ENCODE measurements at places on chromosomes 4 and X.

DNA sequence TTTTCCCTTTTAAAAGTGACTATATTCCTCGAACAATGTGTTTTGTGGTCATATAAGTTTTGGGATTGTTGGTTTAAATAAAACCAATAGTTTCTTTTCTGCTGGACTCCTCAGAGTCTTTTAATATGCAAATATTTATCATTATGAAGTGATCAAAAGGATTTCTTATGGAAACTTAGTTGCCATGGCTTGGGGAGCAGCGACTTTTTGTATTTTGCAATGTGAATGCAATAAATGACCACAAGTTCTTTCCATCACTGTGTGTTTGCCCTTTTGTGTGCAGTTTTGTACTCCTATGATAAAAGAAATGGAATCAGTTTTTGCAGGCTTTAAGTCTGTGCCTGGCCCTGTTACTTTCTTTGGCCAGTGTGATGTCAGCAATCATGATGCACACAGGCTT, 68.5 kb upstream of the NUDT6 start:
- H3K36me3 ChIP-seq = no peaks in the 10 kb centered on the region
- H3K27ac ChIP-seq = no peak overlapping the region
- no peak for DNase-seq
- no peaks in the 10 kb centered on the region for H3K4me1 ChIP-seq

GRCh38 chrX:115560978-115561604, at the start of gene PLS3:
Gene PLS3, plus strand, starts transcription at chrX:115561174. Its CDS starts 49,077 bp downstream, at chrX:115610251.
- peak within 1 kb of the TSS; percentile 77 for H3K4me3 ChIP-seq
- H3K36me3 ChIP-seq = peaks cover 9% of the 10 kb centered on the region
- H3K4me1 ChIP-seq = no peaks in the 10 kb centered on the region
- DNase-seq = peak; percentile 46
- H3K27ac ChIP-seq = peak within 1 kb of the TSS; percentile 73

- no peaks in the 10 kb centered on the region for H3K36me3 ChIP-seq
- H3K4me3 ChIP-seq = no peak overlapping the region
- no peak for DNase-seq
- H3K27me3 ChIP-seq = no peaks in the 10 kb centered on the region
- H3K27ac ChIP-seq = no peak overlapping the region
Observed at GRCh38 chr4:7273738-7274297, 81.5 kb downstream of the SORCS2 start.

GRCh38 chr4:43243433-43244116, 351.1 kb downstream of the GRXCR1 start:
- no peaks in the 10 kb centered on the region for H3K4me1 ChIP-seq
- DNase-seq = no peak
- H3K27me3 ChIP-seq = no peaks in the 10 kb centered on the region
- H3K27ac ChIP-seq = no peak overlapping the region
- H3K36me3 ChIP-seq = no peaks in the 10 kb centered on the region
- no peak overlapping the region for H3K4me3 ChIP-seq

- no peaks in the 10 kb centered on the region for H3K27me3 ChIP-seq
- H3K36me3 ChIP-seq = no peaks in the 10 kb centered on the region
Observed at GRCh38 chr4:18398661-18399060, 377.1 kb upstream of the LCORL start.

- H3K4me1 ChIP-seq = no peaks in the 10 kb centered on the region
- no peaks in the 10 kb centered on the region for H3K27me3 ChIP-seq
- H3K4me3 ChIP-seq = no peak overlapping the region
- H3K36me3 ChIP-seq = no peaks in the 10 kb centered on the region
Observed at GRCh38 chr4:182818926-182819730, 98.1 kb downstream of the DCTD start.

- H3K27me3 ChIP-seq = no peaks in the 10 kb centered on the region
- no peak for DNase-seq
- H3K36me3 ChIP-seq = no peaks in the 10 kb centered on the region
- no peaks in the 10 kb centered on the region for H3K4me1 ChIP-seq
Observed at GRCh38 chrX:24900234-24900633, 115.5 kb downstream of the ARX start.

DNA sequence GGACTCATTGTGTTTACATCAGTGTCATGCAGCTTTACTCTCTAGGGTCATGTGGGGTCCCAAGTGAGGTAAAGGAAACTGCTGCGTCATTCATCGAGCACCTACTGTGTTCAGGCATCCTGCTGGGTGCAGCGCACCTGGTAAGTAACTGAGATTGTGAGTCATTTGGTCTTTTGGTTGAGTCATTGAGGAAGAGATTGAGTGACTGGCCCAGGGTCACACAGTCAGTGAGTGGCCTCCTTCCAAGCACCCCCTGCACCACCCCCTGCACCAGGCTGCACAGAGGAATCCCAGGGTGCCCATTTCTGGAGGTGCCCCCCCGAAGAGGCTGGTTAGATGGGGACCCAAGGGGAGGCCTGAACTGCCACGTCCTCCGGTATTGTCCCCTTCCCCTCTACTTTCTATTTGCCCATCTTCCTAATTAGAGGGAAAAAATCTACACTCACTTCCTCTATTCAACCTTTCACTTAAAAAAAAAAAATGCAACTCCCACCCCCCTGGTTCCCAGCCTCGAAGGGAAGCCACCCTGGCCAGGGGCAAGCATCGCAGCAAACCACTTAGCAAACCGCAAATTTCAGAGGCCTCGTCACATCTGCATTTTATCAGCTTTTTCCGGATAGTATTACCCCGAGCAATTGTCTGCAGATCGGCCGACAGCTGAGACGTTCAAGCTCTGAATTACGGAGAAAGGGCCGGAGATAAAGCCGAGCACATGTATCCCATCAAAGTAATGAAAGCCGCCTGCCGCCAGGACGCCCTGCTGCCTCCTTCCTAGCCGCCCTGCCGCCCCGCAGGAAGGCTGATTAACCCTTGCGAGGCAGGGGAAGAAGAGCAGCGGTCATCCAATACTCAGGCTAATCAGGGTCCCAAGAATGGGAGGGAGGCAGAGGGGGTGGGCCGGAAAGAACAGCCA, 96.3 kb upstream of the MSX1 start:
- DNase-seq = peak; percentile 63
- H3K4me1 ChIP-seq = peaks cover 3% of the 10 kb centered on the region
- no peak overlapping the region for H3K4me3 ChIP-seq
- no peak overlapping the region for H3K27ac ChIP-seq
- no peaks in the 10 kb centered on the region for H3K36me3 ChIP-seq

- H3K27ac ChIP-seq = no peak overlapping the region
- no peaks in the 10 kb centered on the region for H3K36me3 ChIP-seq
- H3K4me3 ChIP-seq = no peak overlapping the region
- peaks cover 19% of the 10 kb centered on the region for H3K4me1 ChIP-seq
- no peak for DNase-seq
Observed at GRCh38 chr4:37666625-37667071, 19.5 kb downstream of the RELL1 start.

- DNase-seq = no peak
- H3K27me3 ChIP-seq = no peaks in the 10 kb centered on the region
- no peaks in the 10 kb centered on the region for H3K36me3 ChIP-seq
- H3K4me3 ChIP-seq = no peak overlapping the region
Observed at GRCh38 chr4:122073615-122074014, 78.5 kb upstream of the BLTP1 start.

GRCh38 chrX:11135564-11136185, 24.5 kb downstream of the HCCS start:
- no peak overlapping the region for H3K27ac ChIP-seq
- H3K4me1 ChIP-seq = no peaks in the 10 kb centered on the region
- no peak overlapping the region for H3K4me3 ChIP-seq

GRCh38 chrX:95058815-95059214, 1384.8 kb downstream of the FAM133A start:
- no peak overlapping the region for H3K4me3 ChIP-seq
- H3K27me3 ChIP-seq = no peaks in the 10 kb centered on the region
- no peaks in the 10 kb centered on the region for H3K4me1 ChIP-seq
- H3K36me3 ChIP-seq = no peaks in the 10 kb centered on the region
- no peak overlapping the region for H3K27ac ChIP-seq

- no peaks in the 10 kb centered on the region for H3K27me3 ChIP-seq
- no peaks in the 10 kb centered on the region for H3K4me1 ChIP-seq
- DNase-seq = no peak
- H3K27ac ChIP-seq = no peak overlapping the region
- no peaks in the 10 kb centered on the region for H3K36me3 ChIP-seq
Observed at GRCh38 chr4:139956507-139957017, 197.4 kb downstream of the MAML3 start.

DNA sequence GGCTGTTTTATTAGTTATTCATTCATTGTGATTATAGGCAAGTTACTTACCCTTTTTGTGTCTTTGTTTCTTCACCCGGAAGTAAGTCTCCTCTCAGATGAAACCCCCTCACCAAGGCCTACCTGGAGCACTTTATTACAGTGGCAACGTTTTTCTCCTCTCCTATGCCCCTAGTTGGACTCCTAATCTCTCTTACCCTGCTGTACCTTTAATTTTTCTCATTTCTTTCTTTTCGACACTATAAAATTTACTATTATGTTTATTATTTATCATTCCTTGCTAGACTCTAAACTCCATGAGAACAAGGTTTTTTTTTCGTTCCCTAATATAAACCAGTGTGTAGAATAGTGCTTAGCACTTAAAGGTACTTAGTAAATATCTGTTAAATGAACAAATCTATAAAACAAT, 17.5 kb downstream of the STAP1 start:
- no peaks in the 10 kb centered on the region for H3K27me3 ChIP-seq
- no peaks in the 10 kb centered on the region for H3K36me3 ChIP-seq
- no peak overlapping the region for H3K4me3 ChIP-seq
- DNase-seq = no peak
- no peak overlapping the region for H3K27ac ChIP-seq

- no peak overlapping the region for H3K4me3 ChIP-seq
- no peaks in the 10 kb centered on the region for H3K36me3 ChIP-seq
- H3K4me1 ChIP-seq = no peaks in the 10 kb centered on the region
- no peak overlapping the region for H3K27ac ChIP-seq
Observed at GRCh38 chr4:53100501-53101190, 238.5 kb downstream of the RASL11B start.

DNA sequence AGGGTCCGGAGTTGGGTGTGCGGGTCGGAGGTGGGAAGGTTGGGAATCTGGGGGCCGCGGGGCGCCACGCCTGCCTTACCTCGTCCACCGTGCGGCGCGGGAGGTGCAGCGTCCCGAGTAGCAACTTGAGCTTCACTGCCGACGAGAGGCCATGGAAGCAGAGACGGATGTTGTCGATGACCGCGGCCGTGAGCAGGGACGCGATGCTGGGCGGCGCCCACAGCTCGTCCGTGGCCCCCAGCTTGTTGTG, 178 bp downstream of the NELFA start:
- no peaks in the 10 kb centered on the region for H3K4me1 ChIP-seq
- no peak for DNase-seq
- peak overlapping the region; percentile 98 for H3K4me3 ChIP-seq
- no peaks in the 10 kb centered on the region for H3K36me3 ChIP-seq
- peak overlapping the region; percentile 99 for H3K27ac ChIP-seq

GRCh38 chrX:105752338-105752956, 69.9 kb upstream of the NRK start:
- no peak for DNase-seq
- no peak overlapping the region for H3K27ac ChIP-seq
- H3K36me3 ChIP-seq = no peaks in the 10 kb centered on the region
- H3K27me3 ChIP-seq = no peaks in the 10 kb centered on the region
- no peaks in the 10 kb centered on the region for H3K4me1 ChIP-seq

GRCh38 chr4:12712648-12713339, 771.3 kb downstream of the RAB28 start:
- H3K4me1 ChIP-seq = no peaks in the 10 kb centered on the region
- no peaks in the 10 kb centered on the region for H3K27me3 ChIP-seq
- H3K27ac ChIP-seq = no peak overlapping the region
- no peaks in the 10 kb centered on the region for H3K36me3 ChIP-seq
- DNase-seq = no peak

DNA sequence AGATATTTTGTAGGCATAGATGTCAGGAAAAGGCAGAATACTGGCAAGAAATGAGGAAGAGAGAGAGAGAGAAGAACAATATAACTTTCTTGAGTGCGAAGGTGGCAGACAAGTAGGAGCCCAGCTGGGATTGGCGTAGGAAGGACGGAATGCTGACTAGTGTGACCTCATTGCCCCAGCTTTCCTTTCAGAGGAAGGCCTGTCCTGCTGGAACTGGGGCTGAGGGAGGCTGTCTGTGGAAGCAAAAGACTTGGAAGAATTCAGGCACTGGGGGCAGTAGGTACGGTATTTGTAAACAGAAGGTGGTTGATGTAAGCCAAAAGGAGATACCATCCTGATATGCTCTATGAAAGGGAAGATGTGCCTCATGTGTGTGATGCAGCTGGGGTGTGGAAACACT, 818.4 kb downstream of the ADGRL3 start:
- no peaks in the 10 kb centered on the region for H3K4me1 ChIP-seq
- no peak for DNase-seq
- no peaks in the 10 kb centered on the region for H3K27me3 ChIP-seq
- no peak overlapping the region for H3K4me3 ChIP-seq

- no peaks in the 10 kb centered on the region for H3K4me1 ChIP-seq
- no peak overlapping the region for H3K4me3 ChIP-seq
- no peaks in the 10 kb centered on the region for H3K36me3 ChIP-seq
Observed at GRCh38 chrX:39442332-39442731, 641.1 kb downstream of the MID1IP1 start.

DNA sequence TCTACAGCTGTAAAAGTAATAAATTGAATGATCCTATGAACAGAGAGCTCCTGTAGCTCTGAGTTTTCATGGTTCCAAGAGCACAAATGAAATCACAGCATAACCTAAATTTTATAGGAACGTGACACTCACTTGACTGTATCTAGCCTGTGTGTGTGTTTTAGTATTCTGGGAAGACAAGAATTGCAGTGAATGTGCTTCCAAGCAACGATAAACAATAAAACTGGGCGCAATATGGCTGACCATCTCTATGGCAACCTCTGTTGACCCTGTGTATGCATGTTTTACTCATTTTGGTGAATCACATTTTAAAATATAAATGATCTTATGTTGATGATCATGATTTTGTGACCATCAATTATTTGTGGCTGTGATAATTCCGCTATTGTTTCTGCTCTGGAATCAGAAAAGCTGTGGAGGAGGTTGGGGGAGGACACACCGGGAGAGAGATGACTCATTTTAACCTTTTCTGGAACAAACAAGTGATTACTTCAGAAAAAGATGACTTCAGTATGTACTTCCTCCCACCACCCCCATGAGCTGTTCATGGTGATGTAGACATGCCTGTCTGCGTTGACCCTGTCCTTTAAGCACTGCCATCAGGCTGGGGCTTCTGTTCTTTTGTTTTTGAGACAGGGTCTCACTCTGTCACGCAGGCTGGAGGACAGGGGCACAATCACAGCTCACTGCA, 31.8 kb downstream of the USP11 start:
- H3K4me1 ChIP-seq = no peaks in the 10 kb centered on the region
- H3K36me3 ChIP-seq = no peaks in the 10 kb centered on the region
- no peak overlapping the region for H3K4me3 ChIP-seq
- H3K27ac ChIP-seq = no peak overlapping the region
- no peaks in the 10 kb centered on the region for H3K27me3 ChIP-seq
- DNase-seq = no peak

DNA sequence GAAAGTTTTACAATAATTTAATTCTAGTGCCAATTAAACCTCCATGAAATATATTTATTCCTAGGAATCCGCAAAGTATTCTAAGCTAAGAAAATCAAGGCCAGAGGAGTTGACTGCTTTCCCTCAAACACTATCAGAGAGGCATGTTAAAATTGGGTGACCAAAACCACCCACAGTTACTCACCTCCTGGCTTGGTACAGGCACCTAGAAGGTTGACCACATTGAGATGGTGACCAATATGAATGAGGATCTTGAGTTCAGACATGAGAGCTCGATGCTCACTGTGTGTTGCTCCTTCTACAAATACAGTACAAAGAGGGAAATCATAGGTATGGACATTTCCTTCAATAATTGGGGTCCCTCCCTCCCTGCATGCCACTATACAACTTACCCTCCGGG, 29.4 kb downstream of the KDR start:
- no peak for DNase-seq
- H3K4me1 ChIP-seq = no peaks in the 10 kb centered on the region
- H3K4me3 ChIP-seq = no peak overlapping the region

GRCh38 chr4:31539284-31540069, 819.3 kb downstream of the PCDH7 start:
- no peaks in the 10 kb centered on the region for H3K4me1 ChIP-seq
- H3K27me3 ChIP-seq = no peaks in the 10 kb centered on the region
- DNase-seq = no peak
- no peak overlapping the region for H3K27ac ChIP-seq
- no peaks in the 10 kb centered on the region for H3K36me3 ChIP-seq
- no peak overlapping the region for H3K4me3 ChIP-seq

Measured in H1 (cell line).